Transverse colon (tissue), 4 donors: ENCODE measurements at places on chromosomes 11 and 22.

- peak; percentile 34 for DNase-seq
Observed at GRCh38 chr11:57566905-57567514, 462 bp downstream of the UBE2L6 start.

DNA sequence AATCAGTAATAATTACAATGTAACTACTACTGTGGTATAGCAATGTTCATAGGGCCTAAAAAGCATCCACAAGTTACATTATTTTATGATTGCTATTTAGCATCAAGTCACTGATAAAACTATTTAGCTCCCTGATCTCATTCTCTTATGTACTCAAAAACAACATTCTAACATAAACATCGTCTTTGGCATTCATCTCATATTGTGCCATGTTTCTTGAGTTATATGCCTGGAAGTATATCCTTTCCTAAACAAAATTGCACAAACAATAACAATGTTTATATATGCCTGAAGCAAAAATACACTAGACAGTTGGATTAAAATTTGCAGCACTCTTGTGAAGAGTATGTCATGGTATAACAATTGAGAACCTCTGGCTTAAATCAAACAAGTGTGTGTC, 34.1 kb downstream of the HORMAD2 start:
- no peak for DNase-seq

GRCh38 chr11:19805827-19806226, 93.2 kb downstream of the NAV2 start:
- no peak for DNase-seq

- no peak for DNase-seq
Observed at GRCh38 chr11:62012451-62012831, 45.0 kb upstream of the FTH1 start.

GRCh38 chr22:50271519-50271970, 1.4 kb upstream of the MAPK11 start:
- peak; percentile 75 for DNase-seq

DNA sequence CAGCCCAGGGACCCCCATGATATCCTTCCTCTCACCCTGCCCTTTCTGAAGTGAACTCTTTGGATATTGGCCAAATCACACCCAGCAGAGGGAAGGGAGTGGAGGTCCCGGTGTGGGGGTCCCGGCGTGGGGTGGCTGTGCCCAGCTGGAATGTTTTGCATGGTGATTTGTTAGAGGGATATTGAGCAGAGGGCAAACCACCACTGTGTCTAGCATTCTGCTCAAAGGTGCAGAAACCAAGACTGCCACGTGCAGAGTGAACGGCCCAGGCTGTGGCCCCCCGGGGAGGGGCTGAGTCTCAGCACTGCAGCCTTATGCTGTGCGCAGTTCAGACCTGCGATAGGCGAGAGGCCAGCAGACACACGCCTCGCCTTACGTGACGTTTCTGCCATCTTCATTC, 7.9 kb upstream of the BID start:
- DNase-seq, result no peak

GRCh38 chr11:10490032-10490397, 35.0 kb downstream of the AMPD3 start:
- DNase-seq, result no peak

DNA sequence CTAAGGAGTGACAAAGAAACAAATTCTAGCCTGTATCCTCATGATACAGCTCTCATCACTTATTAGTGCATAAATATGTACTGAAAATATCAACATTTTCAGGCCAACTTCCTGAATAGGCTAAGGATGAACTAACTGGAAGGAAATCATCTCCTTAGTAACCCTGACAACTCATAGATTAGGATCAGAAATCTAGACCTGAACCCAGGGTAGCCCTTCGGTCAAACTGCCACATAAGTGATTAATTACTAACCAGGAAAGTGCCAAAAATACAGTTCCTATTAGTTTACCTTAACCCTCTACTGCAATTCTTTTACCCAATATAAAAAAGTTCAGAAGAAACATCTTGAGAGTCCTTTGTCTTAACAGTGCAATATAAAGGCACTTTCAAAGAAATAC, 40.0 kb downstream of the AMBRA1 start:
- no peak for DNase-seq

DNA sequence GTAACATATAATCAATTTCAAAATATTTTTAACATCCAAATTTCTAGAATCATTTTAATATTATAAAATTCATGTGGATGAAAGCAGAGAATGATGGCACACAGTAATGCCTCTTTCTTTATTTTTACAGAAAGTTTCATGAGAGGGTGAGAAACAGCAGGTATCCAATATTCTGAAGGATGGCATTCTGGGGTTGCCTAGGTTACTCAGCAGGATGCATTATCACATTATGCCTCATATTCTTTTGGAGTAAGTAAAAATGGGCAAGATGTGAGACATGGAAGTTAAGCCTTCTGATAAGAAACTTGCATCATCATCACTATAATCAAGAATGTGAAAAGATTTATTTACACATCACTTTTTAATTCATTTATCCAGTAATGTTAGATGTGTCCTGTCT, 148.7 kb upstream of the PGR start:
- no peak for DNase-seq

GRCh38 chr11:114176321-114176720, 116.8 kb downstream of the ZBTB16 start:
- no peak for DNase-seq

DNA sequence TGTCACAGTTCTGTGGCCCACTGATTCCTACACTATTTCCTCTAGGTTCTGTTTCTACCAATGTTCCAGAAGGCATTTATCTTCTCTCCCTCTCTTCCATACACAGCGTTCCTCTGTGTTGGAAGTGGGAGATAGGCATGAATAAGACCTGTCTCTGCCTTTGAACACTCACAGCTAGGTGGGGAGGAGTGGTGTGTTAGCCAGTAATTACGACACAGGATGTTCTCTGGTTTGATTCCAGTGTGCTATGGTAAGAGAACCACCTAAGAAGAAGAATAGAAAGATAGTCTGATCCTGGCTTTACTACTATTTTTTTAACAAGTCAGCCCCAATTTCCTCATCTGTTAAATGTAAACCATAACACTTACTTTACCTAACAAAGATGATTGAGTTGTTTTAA, 200.2 kb upstream of the MTMR2 start:
- no peak for DNase-seq

DNA sequence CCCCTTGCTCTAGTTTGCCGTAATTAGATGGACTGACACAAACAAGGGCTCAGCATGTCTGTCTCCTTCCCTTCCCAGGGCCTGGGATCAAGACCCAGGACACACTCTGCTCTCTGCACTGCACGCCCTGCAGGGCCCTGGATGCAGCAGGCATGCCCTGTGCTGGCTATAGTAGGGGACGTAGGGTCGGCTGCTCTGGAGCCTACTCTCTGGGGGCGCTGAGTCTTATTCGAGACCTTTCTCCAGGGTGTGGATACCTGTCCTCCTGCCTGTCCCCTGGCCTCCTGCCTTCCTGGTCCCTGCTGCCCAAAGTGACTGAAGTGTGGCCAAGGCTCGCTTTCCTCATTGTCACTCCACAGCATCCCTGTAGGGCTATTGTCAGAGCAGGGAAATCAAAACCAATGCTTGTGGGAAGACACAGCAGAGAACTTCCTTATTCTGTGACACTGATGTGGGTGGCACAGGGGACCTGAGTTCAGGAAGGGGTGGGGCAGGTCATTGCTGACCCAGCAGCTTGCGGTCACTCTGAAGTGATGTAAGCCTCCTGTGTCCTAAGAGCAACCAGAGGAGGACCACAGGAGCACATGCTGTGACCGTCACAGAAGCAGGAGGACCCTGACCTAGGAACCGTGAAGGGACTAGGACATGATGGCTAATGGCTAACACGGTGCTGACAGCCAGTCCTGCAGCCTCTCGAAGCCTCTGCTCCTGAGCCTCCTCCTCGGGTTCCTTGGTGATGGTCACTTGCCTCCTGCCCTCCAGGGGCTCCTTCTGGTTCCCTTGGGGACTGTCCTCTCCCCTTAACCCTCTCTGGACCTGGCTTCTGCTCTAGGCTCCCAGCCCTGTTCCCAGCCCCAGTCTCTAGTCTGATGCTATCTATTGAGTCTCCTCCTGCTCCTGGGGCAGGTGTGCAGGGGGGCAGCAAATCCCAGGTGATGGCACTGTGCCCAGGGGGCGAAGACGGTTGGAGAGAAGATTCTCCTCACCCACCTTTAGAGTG, 10.3 kb downstream of the APOBEC3A start:
- DNase-seq, result peak; percentile 59

DNA sequence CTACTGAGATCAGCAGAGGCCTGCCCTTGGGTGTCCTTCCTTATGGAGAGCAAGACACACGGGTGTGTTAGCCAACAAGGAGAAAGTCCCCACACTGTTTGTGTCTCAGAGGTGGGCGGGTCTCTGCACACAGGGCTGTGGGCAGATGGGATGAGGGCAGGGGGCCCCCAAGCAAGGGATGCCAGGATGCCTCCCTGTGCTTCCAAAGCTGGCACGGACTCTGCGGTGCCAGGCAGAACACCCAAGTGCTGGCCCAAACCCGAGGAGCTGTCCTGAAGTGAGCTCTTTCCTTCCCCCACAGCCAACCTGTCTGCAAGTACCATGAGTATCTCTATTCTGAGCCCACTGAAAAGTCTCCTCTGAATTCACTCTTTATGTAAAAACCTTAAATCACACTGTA, 273.3 kb downstream of the CTTN start:
- DNase-seq, result no peak

GRCh38 chr11:15780837-15781236, 575.5 kb downstream of the SOX6 start:
- no peak for DNase-seq

- peak; percentile 53 for DNase-seq
Observed at GRCh38 chr11:44110231-44110679, 14.8 kb downstream of the EXT2 start.

DNA sequence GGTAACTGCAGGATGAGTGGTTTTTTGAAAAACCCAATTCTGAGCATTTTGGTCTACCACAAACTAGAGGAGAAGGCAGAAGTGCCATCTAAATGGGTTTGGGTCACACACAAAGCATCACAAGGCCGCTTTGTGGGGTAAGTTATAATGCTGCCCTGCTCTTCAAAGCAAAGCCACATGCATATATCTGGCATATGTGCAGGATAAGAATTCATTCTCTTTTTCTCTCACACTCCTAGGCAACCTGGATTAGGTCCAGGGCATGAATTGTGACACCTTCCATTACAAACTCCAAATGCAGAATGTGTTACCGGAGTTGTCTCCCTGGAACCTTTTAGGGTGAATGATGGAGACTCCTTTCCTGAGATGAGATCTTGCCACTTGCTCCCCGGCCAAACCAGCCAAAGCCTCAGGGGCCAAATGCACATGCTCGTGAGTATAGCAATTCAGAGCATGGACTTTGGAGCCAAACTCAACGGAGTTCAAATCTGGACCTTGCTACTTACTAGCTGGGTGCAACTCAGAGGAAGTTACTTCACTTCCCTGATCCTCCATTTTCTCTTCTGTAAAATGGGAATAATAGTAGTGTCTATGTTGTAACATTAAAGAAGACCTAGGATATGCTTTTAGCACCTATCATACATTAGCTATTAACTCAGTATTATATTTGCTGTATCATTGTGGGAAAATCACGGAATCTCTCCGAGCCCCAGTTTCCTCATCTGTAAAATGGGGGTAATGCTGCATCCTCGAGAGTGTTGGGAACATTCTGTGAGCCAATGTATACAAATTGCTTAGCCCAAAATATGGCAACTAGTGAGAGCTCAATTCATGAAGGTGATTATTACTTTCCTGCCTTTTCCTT, 96.6 kb downstream of the COMMD9 start:
- no peak for DNase-seq

GRCh38 chr11:61791737-61792309, 576 bp downstream of the TMEM258 start:
- peak; percentile 76 for DNase-seq

DNA sequence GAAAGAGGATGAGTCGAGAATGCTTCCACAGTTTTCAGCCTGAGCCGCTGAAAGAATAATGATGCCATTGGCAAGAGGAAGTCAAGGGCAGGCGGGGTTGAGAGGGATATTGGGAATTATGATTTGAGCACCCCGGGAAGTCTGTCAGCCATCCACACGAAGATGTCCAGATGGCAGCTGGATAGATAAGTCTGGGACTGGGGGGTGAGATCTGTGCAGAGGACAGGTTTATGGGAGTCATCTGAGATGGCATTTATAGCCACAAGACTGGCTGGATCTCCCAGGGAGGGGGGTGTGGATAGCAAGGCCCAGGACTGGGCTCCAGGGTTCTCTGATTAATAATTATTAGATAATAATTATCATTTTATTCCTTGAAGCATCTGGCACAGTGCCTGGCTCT, 5.1 kb upstream of the STIP1 start:
- no peak for DNase-seq

DNA sequence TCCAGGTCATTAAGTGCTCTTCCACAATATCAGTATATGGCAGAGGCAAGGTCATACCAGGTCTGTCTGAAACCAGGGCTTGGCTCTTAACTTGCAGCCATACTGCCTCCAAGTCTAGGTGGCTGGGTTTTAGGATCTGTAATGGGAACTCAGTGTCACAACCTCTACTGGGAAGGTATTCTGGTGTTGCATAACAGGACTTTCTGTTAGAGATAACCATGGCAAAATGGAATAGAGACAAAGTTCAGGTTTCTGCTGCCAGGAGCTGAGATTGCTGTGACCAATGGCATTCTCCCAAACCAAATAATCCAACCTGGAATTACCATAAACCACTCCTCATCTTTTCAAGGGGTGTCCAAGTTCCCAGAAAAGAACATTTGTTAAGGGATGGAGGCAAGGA, 6.8 kb upstream of the SAA1 start:
- no peak for DNase-seq

GRCh38 chr11:91257667-91258066, 967.0 kb upstream of the FAT3 start:
- no peak for DNase-seq

DNA sequence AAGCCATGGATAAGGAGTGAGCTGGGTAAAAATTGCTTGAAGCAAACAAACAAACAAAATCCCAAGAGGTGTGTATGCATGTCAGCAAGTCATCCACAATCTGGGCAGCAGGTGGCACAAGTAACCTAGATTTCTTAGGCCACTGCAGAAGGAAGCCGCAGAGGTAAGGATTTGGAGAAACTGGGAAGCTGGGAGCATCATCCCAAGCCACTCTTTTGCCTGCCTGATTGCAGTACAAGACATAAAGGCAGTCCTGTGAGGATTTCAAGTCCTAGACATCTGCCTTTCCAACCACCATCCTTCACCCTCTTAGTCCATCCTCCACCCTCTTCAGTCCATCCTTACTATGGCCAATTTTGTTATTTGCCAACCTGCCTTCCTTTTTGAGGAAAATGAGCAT, 67.2 kb upstream of the BMAL1 start:
- DNase-seq, result peak; percentile 67

DNA sequence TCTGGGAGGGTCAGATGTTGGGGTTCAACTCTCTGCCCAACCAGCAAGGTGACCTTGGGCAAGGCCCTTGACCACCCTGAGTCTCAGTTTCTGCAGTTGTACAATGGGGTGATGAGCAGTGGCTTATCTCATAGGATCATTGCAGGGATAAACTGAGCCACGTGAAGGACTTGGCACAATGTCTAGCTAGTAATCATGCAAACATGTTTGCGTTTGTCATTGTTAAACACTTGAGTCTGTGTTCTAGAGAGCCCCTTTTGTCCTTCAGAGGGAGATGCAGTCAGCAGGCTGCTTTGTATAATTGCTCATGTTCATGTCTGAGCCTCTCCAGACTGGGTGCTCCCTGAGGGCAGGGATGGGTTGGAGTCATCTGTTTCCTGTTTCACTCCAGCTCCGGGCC, 15.8 kb downstream of the CD82 start:
- no peak for DNase-seq
